ENCODE measurements at places on chromosomes 4 and X.

DNA sequence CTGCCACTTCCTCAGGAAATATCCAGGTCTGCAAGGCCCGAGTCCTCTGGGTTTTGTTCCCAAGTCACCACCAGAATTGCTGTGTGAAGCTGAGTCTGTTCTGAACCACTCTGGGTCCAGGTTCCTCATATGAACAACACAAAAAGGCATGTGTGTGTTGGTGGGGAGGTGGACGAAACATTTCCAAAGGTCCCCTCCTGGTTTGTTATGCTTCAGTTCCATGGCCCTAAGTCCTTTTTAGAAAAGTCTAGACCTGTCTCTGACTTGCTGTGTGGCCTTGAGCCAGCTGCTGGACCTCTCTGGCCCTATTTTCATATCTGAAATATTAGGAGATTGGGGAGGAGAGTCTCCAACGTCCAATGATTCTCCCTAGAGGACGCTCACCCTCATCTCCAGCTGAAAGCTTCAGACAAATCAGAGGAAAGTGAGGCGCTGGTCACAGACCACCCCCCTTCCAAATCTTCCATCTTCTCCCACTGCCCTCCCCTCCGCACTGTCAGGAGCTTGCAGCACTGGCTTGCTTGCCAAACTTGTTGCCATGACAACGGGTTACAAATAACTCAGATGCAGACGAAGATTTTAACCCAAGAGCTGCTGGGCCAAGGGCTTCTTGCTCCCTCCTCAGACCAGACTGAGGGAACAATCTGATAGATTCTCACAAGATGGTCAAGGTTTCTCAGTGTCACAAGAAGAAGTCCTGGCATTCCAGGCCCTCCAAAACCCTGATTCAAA, 64.5 kb downstream of the SMC1A start:
- DNase-seq: no peak

DNA sequence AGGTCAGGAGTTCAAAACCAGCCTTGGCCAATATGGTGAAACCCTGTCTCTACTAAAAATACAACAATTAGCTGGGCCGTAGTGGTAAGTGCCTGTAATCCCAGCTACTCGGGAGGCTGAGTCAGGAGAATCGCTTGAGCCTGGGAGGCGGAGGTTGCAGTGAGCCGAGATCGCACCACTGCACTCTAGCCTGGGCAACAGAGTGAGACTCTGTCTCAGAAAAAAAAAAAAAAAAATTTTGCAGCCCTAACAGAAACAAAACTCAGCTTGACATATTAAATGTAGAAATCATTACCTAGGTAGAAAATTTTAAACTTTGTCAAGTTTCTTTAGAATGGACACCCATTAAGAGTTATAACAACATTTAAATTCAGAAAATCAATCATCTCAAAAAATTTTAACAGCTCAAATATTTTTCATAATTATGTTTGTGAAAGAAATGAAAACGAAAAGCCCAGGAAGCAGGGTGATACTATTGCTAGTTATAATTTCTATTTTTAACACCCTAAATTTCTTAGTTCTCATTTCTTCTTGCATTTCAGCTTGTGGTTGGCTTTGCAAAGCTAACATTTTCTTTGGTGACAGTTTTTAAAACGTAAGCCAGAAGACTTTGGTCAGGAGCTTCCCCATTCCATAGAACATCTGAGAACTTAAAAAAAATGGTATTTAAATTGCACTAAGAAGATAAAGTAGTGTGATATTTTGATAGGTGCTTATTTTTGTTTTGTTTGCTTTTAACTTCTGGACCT, 33.3 kb upstream of the RBBP7 start:
- DNase-seq: no peak

GRCh38 chrX:20594985-20595384, 328.3 kb upstream of the RPS6KA3 start:
- DNase-seq: no peak

DNA sequence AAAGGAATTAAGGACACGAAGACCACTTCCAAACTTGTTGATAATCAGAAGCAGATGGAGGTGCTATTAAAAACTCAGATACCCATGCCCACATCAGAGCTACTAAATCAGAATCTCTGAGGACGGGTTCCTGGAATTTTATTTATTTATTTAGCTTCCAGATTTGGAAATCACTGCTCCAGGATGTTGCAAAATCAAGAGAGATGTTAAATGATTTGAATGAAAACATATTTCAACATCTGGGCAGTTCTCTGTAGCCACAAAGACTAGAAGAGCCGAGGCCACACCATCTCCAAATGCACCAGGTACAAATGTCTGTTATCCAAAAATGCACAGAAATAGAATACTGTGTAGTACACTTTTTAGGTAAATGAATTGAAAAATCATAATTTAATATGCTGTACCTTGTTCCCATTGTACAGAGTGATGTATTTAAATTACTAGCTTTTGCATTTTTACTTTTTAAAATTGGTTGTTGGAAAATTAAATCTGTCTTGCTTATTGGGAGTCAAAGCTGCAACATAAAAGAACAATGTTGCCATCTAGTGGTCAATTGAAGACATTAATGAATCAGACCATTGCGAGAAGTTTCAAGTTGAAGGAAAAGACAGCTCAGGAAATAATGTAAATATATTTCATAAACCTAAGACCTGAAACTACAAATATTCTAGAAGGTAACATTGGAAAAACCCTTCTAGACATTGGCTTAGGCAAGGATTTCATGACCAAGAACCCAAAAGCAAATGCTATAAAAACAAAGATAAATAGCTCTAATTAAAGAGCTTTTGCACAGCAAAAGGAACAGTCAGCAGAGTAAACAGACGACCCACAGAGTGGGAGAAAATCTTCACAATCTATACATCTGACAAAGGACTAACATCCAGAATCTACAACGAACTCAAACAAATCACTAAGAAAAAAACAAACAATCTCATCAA, 151.3 kb upstream of the TTC29 start:
- DNase-seq: peak; percentile 49

DNA sequence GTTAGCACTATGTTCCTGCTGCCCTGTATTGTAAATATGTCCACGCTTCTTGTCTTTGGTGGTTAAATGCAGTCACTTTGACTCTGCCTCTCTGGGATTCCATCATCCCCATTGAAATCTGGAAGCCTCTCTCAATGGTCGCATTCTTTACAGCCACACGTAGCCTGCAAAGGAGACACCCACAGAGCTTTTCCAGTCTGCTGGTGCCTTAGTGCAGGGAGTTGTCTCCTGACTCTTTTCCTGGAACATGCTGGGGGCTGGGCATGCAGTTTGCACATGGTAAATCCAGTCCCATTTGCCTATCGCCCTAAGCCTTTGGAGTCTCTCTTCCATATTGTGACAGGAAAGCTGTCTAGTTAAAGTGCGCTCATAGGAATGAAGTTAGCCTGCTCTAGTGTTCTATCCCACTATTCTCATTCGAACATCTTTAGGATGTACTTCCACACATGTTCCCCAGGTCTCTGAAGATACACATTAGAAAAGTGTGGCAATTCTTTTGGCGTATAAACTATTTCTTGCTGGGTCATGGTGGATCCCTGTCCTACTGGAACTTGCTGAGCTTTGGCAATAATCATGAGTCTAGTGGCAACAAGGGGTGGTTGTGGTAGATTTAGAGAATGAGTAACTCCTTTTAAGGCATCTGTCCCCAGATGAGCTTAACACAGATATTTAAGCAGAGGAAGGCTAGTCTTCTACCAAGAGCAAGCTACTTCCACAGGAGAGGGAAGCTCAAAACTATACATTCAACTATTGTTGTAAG, 33.7 kb downstream of the COQ2 start:
- DNase-seq: no peak

- DNase-seq: no peak
These were observed 149.8 kb upstream of the ARHGEF9 start for GRCh38 chrX:63934791-63935190.

DNA sequence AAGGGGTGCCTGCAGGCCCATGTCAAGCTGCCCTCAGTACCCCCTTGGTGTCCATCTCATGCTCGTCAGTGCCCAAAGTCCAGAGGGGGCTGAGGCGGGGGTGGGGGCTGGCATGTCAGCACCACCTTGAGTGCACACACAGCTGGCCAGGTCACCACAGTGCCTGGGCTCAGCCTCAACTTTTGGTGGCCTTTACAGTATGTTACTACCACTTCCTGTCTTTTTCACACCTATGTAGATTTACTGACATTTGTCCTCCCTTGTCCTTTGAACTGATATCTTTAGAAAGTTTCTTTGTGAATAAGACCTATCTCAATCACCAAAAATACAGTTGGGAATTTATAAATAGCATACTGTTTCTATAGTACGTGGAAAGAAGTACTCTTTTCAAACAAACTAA, 58.7 kb upstream of the NPNT start:
- no peak for DNase-seq

GRCh38 chr4:127772769-127773671, 9.1 kb upstream of the HSPA4L start:
- DNase-seq: no peak

GRCh38 chr4:36213977-36214376, 30.3 kb downstream of the ARAP2 start:
- DNase-seq: no peak

DNA sequence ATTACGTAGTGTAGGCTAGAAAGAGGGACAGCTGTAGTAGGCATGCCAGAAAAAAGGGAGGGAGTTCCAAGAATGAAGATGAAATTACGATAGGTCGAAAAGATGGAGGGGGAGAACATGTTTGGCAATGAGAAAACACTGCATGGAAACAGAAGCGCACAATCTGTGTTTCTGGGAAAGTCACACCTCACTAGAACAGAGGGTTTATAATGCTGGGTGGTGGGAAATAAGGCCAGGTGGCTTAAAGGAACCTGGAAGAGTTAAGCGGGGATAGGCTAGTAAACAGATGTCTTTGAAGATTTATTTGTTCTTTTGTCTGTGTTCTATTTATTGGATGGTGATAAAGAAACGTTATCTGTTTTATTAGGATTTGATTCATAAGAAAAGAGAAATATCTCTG, 29.1 kb downstream of the TRAPPC11 start:
- DNase-seq: no peak

GRCh38 chr4:128527946-128528576, 240.4 kb upstream of the PGRMC2 start:
- DNase-seq: no peak

- DNase-seq: no peak
These were observed 45.4 kb downstream of the ZNF711 start for GRCh38 chrX:85288992-85289723.

DNA sequence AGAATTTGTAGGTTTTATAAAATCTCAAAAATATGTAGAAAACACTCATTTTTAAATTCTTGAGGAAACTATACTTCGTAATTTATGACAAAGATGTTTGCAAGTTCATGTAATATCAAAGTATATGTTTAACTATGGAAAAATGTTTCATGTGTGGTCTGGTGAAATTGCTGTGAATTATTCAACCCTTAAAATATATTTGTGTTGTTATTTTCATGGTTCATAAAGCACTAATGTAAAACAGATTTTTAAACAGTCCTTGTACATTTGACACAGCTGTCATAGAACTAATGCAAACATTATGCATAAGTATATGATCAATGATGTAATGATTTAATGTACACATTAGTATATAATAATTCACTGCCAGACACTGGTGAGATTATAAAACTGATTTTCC, 83.1 kb upstream of the ARSJ start:
- DNase-seq: no peak

DNA sequence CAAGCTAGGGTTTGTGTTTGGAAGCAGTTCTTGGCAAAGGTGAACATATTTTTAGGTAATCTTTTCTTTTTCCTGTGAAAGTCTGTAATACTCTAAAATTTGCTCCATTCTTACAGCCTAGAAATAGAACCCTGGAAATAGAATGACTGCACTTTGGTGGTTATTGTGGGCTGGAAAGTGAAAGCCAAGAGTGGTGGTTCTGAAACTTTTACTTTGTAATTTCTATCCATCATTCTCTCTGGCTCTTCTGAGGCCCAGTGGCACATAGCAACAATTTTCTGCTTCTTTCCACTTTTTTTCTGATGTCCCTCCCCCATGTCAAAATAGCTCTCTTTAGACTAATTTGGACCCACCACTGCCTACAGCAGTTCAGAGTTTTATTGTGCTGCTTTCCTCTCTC, 300.4 kb upstream of the RPS6KA3 start:
- no peak for DNase-seq

DNA sequence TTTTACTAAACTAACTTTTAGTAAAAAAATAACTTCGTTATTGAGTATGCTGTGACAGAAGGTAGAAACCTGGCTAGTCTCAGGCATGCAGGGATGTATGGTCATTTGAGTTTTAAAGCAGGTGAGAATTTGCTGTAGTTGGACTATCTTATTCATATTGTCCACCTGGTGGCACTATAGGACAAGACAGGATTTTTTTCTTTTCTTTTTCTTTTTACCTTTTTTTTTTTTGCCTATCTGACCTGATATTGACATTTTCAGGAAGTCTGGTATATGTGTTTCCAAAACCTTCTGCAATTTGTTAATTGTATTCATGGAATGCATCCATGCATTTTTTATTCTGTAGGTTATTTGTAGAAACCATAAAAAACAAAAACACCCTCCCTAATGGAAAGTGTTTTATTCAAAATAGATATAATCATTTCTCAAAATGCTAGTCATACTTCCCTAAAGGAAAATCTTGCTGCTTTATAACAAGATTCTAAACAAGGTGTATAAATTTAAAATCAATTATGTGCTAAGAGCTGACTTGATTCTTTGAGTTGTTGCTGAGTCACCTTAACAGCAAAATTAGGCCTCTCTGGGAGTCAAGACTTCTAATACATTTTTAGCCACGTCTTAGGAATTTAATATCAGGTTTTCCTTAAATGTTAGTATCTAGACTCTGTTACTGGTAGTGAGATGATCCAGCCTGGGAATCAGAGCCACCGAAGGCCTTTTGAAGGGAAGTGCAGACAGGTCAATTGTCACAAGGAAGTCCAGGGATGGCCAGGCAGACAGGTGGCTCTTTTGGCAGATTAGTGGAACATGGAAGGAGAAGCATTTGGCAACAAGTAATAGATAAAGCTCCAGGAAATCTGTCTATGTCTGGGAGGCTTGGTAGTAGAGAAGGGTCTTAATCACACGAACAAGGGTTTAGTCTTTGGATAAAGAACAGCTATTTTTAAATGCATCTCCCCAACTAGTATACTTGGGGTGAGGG, 201.3 kb upstream of the GNPDA2 start:
- no peak for DNase-seq

GRCh38 chrX:107734646-107735045, 40.9 kb downstream of the TSC22D3 start:
- no peak for DNase-seq

- DNase-seq: no peak
These were observed 327.8 kb downstream of the GALNTL6 start for GRCh38 chr4:172141025-172141424.

- no peak for DNase-seq
These were observed 35.8 kb downstream of the PSAPL1 start for GRCh38 chr4:7398788-7399439.

DNA sequence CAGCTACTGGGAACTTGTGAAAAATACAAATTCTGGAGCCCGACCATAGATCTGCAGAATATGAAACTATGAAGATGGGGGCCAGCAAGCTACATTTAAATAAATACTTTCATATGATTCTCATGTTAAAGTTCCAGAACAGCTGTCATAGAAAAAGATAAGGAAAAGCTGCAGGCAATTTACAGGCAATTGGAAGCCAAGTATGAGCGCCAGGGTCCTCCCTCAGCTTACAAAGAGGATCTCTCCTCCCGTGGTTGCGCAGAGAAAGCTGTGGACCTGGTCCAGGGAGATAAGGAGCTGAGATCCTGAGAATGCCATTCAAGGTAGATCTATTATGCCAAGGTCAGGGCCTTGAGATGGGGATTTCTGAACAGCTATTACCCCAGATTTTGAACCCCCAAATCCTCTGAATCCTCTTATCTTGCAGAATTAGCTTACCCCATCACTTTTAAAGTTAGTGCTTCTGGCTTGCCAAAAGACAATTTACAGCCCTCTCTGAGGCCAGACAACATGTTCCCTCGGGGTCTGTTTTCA, 25.6 kb upstream of the FRAS1 start:
- DNase-seq: no peak

- DNase-seq: no peak
These were observed 2.6 kb downstream of the INTS6L start for GRCh38 chrX:135522878-135523693.

Measured in CD4-positive, alpha-beta T cell treated with Interleukin-2 at 100 ng/mL for 4 hours (primary cell).